ENCODE measurements at places on chromosomes 4 and X.
A peak's percentile ranks its signal among the peaks of the same experiment; 100 is the strongest.

DNA sequence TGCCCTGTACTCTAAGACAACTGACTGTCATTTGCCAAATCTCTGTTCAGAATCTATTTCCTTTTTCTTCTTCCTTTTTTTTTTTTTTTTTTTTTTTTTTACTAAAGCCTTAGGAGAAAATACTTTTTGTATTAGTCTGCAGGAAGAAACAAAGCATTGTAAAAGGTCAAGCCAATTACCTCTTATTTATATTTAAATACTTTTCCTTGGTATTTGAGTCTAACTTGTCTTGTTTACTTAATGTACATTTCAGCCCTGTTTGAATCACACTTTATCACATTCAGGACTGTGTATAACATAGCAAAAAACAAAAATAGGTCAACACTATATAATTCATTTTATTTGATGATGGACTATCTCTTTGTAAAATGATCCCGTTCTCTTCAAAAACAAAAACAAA, 262.2 kb downstream of the RPA4 start:
- no peak for DNase-seq

DNA sequence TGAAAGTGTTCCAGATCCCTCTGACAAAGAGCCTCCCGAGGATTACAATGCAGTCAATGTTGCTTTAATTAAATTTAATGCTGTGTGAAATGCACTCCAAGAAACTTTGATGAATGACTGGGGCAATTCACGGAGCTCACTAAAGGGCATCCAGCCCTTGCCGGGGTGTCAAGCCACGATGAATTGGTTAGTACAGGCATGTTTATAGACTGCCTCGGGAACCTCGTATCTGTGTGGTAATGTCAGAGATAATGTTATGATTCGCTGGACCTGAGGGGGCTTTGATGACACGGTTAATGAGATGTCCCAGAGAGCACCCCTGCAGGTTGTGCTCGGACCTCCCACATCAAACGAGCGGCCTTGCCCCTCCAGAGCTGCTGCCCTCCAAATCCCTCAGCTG, 428.8 kb downstream of the NKX6-1 start:
- no peak for DNase-seq

DNA sequence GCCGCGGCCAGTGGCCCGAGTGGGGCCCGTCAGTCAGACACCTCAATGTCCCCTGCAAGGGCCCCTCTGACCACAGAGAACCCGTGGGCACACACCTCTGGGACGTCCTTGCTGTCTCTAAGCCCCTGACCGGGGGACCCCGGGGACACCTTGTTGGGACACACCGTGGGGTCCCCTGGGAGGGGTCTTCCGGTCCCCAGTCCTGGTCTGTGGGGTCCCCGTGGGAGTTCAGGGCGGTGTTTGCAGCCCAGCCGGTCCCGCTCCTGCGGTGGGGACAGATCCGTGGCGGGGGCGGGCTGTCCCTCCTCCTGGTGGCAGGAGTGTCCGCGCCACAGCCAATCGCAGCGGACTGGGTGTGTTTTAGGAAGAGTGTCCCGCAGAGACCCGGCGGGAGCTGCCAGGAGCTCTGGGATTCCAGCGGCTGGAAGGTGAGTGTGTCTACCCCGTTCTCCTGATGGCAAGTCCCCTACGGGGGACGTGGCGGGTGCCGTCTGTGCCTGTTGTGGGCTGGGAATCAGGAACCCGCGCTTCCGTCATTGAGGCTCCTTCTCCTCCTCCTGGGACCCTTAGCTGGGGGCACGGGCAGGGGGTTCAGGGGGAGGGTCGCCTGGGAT, 5.1 kb upstream of the PLCXD1 start:
- DNase-seq, result peak; percentile 22

DNA sequence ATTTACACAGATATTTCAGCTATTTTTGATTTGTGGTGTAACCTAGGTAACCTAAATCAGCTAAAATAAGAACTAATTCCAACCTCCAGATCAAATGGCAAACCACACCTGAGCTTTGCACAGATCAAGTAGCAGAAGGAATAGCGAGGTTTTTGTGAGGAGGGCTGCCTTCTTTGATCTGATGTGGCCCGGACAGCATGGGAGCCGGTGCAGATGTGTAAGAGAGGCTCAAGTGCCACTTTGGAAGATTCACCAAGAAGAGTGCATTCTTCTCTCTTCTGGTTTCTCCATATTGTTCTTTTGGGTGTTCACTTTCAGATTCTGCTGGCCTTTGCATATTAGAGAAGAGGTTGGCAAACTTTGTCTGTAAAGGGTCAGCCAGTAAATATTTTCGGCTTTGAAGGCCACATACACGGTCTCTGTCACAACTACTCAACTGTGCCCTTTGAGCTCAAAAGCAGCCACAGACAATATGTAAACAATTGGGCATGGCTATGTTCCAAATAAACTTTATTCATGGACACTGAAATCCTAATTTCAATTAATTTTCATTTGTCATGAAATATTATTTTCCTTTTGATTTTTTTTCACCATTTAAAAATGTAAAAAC, 78.9 kb upstream of the FAM9C start:
- DNase-seq, result no peak

GRCh38 chr4:25792200-25792791, 70.5 kb downstream of the SEL1L3 start:
- no peak for DNase-seq

DNA sequence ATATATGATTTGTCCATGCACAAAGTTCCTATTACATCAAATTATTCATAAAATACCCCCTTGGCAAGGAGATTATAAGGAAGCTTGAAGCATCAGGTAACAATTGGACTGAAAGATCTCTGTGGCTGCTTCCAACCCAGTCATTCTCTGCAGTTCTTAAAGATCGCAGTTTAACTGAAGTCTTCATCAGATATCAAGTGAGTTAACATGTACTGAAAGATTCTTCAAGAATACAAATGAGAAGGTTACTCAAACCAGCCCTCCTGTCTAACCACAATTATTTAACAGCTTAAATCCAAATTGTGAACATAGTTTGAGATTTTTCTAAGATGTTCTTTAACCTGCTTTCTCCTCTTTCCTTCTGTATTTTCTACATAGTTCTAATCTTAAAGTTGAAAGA, 56.1 kb downstream of the SLC10A7 start:
- DNase-seq, result no peak

- no peak for DNase-seq
These were observed 42.6 kb upstream of the SLC25A4 start for GRCh38 chr4:185100423-185100822.

DNA sequence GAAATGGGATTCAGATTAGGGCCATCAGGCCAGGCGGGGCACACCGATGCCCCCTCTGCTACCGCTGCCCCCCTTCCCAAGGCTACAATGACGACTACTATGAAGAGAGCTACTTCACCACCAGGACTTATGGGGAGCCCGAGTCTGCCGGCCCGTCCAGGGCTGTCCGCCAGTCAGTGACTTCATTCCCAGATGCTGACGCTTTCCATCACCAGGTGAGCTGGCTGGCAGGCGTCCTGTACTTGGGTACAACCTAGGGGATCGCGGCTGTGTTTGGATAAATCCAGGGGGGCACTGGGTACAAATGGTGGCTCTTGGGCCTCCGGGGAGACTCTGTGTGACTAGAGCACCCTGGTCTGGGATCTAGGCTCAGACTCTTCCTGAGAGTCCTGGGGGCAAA, 1.1 kb downstream of the EMD start:
- no peak for DNase-seq

- DNase-seq, result peak; percentile 27
These were observed at the start of gene PLAC8 for GRCh38 chr4:83114576-83114975. Gene PLAC8, minus strand, starts transcription at chr4:83114729. Its CDS starts 6,808 bp downstream, at chr4:83107921.

DNA sequence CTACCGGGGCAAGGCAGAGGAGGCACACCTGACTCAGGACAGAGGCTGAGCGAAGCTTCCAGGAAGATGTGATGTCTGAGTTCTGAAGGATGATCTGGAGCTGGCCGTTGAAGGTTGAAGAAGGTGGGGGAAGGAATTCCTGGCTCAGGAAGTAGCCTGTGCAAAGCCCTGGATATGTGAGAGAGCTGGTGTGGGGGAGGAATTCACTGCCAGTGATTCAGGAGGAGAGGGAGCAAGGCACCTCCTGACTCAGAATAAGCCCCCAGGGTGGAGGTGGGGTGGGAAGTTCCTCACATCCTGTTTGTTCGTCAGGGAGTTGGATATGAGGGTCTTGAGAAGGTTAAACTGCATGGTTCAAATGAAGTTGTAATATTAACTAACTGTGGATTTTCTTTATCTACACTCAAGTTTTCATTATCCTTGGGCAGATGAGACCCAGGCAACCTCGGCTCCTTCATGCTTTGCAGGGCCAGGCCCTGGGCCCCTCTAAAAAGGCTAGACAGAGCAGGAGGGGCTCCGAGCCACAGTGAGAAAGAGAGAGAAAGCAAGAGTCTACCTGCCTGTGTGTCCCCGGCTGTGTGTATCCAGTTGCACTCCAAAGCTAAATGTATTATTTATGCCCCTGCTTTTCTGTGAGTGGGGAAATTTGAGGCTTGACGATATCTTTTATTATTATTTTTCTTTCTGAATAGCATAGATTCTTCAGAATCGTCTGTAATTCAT, 7.1 kb downstream of the NHSL2 start:
- DNase-seq, result no peak

Data from activated gamma-delta T cell treated with anti-CD3 and anti-CD28 coated beads, Interleukin-2, amount 50 U/mL, for 16 hours (primary cell).